ENCODE measurements at places on chromosomes 4 and X.

DNA sequence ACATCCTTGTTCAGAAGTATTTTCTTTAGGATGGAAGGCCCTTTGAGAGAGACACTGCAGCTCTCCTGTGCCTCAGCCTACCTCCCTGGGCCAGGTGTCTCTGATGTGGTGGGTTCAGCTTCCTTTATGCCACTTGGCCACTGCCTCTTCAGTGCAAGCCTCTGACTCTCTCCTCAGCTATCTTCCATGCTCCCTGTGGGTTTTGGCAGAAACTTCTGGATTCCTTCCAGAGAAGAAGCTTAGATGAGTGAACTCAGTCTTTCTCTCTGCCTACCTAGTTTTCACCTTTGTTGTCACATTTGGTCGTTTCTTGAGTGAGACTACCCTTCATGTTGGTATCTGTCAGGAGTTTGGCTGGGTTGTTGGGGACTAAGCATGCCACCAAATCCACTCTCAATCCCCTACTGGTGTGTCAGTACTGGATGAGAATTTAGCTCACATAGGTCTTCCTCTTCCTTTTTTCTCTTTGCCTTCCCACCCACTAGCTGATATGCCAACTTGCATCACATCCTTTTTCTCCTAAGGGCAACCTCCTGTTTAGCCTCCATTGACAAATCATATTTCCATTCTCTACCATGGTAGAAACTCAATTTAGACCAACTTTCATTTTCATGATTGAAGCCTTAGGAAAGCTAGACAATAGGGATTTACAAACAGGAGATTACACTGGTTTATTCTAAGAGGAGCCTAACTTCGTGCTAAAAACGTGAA lies 32.0 kb downstream of the IL15 start:
- no peak for DNase-seq

- no peak for DNase-seq
Measured at GRCh38 chr4:6693231-6694176, at the start of gene S100P. S100P (plus strand) TSS chr4:6693878; CDS start chr4:6693933, 55 bp downstream.

- no peak for DNase-seq
Measured at GRCh38 chrX:2962381-2962780, 33.2 kb upstream of the ARSD start.

GRCh38 chrX:38718311-38718710 lies 82.9 kb upstream of the MID1IP1 start:
- DNase-seq, result no peak

- DNase-seq, result no peak
Measured at GRCh38 chr4:130028552-130028951, 932.6 kb downstream of the C4orf33 start.

DNA sequence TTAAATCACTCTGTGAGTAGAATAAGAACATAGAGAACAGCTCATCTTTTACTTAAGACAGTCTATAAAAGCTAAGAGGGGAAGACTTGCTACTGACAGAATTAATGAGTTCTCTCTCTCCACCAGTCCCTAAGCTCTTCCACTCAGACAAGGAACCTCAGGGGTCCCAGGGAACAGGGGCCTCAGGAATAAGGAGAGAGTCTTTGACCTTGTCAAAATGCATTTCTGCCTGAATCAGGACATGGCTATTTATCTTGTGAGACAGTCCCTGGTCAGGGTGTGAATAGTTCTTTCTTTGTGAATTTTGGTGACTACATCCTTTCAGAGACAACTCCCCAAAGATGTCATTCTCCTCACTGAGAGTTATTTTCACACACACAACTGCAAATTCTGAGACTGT lies 218.7 kb upstream of the HS3ST1 start:
- DNase-seq, result no peak

- no peak for DNase-seq
Measured at GRCh38 chr4:95068818-95069478, 311.2 kb downstream of the BMPR1B start.

- no peak for DNase-seq
Measured at GRCh38 chr4:94757192-94758140, at the start of gene BMPR1B. BMPR1B (plus strand) TSS chr4:94757955; CDS start chr4:95104425, 346,470 bp downstream.

DNA sequence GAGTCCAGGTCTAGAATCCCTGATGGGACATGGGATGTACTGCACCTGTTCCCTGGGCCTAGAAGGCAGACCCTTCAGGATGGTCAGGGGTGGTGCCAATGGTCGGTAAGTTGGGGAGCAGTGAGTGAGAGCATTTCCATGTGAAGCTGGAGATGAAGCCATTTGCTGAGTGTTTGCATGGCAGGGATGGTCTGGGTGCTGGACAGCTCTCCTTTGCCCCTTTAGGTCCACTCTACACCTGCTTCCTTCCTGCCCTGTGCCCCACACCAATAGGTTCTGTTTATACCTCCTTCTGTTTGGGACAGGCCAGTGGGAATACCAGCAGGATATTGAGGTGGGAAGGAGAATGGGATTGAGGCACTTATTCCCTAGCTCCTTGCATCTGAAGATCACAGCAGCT lies 181.3 kb downstream of the STK32B start:
- DNase-seq, result no peak

DNA sequence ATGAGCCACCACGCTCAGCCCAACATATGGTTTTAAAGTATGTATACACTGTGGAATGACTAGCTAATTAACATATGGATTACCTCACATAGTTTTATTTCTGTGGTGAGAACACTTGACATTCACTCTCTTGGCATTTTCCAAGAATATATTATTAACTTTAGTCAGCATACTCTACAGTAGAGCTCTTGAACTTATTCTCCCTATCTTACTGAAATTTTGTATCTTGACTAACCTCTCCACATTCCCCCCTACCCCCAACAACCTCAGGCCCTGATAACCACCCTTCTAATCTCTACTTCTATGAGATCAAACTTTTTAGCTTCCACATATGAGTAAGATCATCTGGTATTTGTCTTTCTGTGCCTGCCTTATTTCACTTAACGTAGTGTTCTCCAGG lies 38.6 kb upstream of the AGA start:
- no peak for DNase-seq

GRCh38 chr4:176451443-176451842 lies 131.7 kb downstream of the SPCS3 start:
- DNase-seq, result no peak

DNA sequence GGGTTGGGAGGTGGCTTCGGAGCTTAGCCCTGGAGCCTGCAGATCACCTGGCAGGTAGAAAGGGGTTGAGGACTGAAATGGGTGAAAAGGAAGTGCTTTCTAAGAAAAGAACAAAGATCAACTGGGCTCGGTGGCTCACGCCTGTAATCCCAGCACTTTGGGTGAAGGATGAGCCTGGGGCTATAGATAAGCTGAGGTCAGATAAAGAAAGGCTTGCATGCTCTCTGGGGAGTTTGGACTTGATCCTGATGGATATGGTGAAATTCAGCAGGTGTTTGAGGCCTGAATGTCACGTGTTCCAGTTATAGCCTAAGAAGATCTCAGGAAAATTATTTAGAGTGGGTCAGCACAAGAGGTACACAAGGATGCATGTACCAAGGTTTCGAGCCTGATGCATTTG lies 40.8 kb downstream of the SLC34A2 start:
- no peak for DNase-seq
